ENCODE measurements at places on chromosomes 6 and 20. TPM values are rescaled to one million over a fixed set of nuclear protein-coding genes. Genes with fewer than 3 reads are reported as not detected.
A peak's percentile ranks its signal among the peaks of the same experiment; 100 is the strongest.

- H3K27me3 ChIP-seq, result no peaks in the 10 kb centered on the region
- H3K4me3 ChIP-seq, result no peak overlapping the region
- DNase-seq, result no peak
- H3K36me3 ChIP-seq, result no peaks in the 10 kb centered on the region
Observed at GRCh38 chr6:165268987-165269386, 40.4 kb downstream of the C6orf118 start.

C6orf15 gene
- total RNA-seq, result not detected

DNA sequence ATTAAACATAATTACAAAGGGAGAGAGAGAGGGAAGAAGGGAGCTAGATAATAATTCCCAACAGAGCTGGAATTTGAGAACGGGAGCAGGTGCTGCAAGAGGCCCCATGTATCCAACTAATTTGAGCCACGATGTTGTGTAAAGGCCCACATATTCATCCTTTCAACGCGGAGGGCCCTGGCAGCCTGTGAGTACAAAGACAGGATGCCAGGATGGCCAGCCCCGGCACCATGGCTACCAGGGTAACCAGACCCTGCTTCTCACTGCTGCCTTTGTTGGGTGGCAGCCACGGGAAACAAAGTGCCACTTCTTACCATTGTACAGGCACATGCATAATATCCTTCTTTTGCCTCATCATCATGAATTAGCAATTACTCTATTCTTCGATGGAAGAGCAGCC is 492.0 kb upstream of the NRSN1 start:
- DNase-seq, result no peak
- no peaks in the 10 kb centered on the region for H3K4me1 ChIP-seq
- H3K36me3 ChIP-seq, result no peaks in the 10 kb centered on the region

GCM1 gene
- total RNA-seq, result not detected

GRCh38 chr20:389220-389619 is 8.7 kb downstream of the TRIB3 start:
- no peaks in the 10 kb centered on the region for H3K36me3 ChIP-seq
- H3K4me3 ChIP-seq, result no peak overlapping the region
- H3K4me1 ChIP-seq, result no peaks in the 10 kb centered on the region
- H3K27ac ChIP-seq, result no peak overlapping the region

- H3K4me1 ChIP-seq, result peaks cover 10% of the 10 kb centered on the region
- H3K36me3 ChIP-seq, result no peaks in the 10 kb centered on the region
- H3K27me3 ChIP-seq, result no peaks in the 10 kb centered on the region
- no peak overlapping the region for H3K4me3 ChIP-seq
- DNase-seq, result no peak
Observed at GRCh38 chr6:34522761-34523160, 33.4 kb downstream of the SPDEF start.

- H3K27ac ChIP-seq, result no peak overlapping the region
- DNase-seq, result no peak
- peaks cover 51% of the 10 kb centered on the region for H3K4me1 ChIP-seq
- no peaks in the 10 kb centered on the region for H3K27me3 ChIP-seq
Observed at GRCh38 chr6:4910037-4910760, 93.6 kb downstream of the RPP40 start.

- H3K36me3 ChIP-seq, result no peaks in the 10 kb centered on the region
- DNase-seq, result no peak
- H3K27ac ChIP-seq, result no peak overlapping the region
- no peak overlapping the region for H3K4me3 ChIP-seq
- H3K27me3 ChIP-seq, result no peaks in the 10 kb centered on the region
Observed at GRCh38 chr6:25928562-25929324, 1.7 kb downstream of the SLC17A2 start.

IL17A gene
- not detected for total RNA-seq

CDSN gene
- total RNA-seq, result not detected

FKBP1A gene
- total RNA-seq, result 27.7 TPM

DNA sequence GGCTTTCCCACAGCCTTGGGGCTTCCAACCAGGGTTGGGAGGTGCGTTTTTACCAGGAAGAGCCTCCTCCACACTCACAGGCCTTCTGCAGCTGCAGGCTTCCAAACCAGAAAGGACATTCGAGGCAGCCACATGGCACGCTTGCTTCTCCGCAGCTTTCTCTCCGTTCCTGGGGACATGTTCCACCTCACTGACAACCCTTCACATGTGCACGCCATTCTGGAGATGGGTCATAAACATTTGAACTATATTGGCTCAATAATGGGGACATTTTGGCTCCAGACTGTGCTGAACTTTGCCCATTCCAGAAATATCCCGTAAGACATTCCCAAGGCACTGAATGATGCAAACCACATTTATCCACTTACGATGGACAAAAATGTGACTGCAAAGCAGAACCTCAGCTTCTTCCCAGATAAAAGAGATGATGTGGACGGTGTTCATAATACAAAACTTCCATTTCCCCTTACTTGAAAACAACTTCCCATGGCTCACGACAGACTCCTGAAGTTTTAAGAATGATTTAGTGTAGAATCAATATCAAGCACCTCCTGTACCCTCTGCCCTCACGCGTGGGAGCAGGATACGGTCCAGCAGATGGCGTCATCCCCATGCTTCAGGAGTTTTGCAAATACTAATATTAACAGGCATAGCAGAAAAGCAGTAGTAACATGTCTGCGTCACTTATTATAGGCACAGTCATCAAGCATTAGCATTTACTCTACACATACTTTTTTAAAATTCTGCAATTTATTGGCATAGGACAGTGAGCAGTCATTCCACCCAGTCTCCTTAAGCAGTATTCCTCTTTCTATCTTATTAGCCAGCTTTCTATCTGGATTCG is 25.4 kb upstream of the FOXF2 start:
- no peak overlapping the region for H3K4me3 ChIP-seq
- H3K4me1 ChIP-seq, result no peaks in the 10 kb centered on the region
- H3K27me3 ChIP-seq, result no peaks in the 10 kb centered on the region
- DNase-seq, result peak; percentile 31
- H3K36me3 ChIP-seq, result no peaks in the 10 kb centered on the region

FOXF2 gene
- total RNA-seq, result 1.2 TPM

DNA sequence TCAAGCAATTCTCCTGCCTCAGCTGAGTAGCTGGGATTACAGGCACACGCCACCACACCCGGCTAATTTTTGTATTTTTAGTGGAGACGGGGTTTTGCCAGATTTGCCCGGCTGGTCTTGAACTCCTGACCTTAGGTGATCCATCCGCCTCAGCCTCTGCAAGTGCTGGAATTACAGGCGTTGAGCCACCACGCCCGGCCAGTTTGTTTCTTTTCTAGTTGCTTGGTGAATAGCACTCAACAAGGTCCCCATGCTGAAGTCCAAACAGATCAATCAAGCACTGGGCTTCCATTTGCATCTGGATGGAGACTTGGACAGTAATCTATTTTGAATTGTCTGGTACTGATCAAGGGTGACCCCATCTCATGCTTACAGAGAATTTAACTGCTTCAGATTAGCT is 108.9 kb upstream of the FOXO3 start:
- DNase-seq, result no peak
- no peaks in the 10 kb centered on the region for H3K36me3 ChIP-seq

- H3K4me3 ChIP-seq, result no peak overlapping the region
- H3K4me1 ChIP-seq, result no peaks in the 10 kb centered on the region
- no peak for DNase-seq
- H3K36me3 ChIP-seq, result no peaks in the 10 kb centered on the region
- H3K27me3 ChIP-seq, result no peaks in the 10 kb centered on the region
Observed at GRCh38 chr6:169807229-169807628, 55.8 kb downstream of the ERMARD start.

DNA sequence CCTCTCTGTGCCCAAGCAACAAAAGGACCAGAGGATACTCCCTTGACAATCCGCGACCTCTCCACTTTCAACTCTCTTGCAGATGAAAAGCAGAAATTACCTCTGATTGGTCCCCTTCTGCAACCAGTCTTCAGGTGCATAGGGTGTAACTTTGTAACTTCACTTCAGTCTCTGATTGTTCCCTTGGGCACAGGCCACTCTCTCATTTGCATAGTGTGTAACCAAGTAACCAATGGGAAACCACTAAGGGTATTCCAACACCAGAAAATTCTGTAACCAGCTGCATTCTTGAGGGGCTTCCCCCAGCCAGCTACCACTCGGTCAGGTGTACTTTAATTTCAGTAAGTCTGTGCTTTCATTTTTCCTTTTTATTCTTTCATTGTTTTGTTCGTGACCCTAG is 4.4 kb upstream of the RAET1L start:
- no peak for DNase-seq
- H3K27ac ChIP-seq, result no peak overlapping the region
- H3K36me3 ChIP-seq, result no peaks in the 10 kb centered on the region
- H3K27me3 ChIP-seq, result peaks cover 12% of the 10 kb centered on the region

DNA sequence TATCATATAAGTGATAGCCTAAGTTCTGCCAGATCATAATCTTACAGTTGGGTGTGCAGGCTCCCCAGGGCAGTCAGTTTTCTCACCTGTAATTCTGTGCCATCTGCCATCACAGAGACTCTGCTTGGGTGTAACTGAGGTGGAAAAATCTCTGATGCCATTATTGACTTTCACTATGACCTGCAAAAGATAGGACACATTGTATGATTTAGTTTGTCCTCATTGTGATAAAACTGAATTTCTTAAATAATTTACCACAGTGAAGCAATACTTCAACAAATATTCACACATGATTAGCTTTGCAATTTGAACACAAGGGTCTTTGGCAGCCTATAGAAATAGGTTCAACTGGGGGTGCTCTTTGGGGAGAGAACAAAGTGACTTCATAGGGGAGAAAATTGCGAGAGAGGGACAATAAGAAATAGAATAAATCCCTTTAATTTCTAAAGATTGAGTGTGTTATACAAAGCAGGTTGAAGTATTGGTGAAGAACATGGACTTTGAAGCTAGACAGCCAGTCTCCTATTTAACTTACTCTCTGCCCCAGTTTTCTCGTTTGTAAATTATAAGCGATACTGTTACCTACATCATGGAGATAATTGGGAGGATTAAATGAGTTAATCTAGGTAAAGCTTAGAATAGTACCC is 27.3 kb downstream of the FAM229B start:
- H3K4me3 ChIP-seq, result no peak overlapping the region
- H3K27me3 ChIP-seq, result no peaks in the 10 kb centered on the region
- no peak overlapping the region for H3K27ac ChIP-seq
- no peak for DNase-seq
- no peaks in the 10 kb centered on the region for H3K36me3 ChIP-seq

DNA sequence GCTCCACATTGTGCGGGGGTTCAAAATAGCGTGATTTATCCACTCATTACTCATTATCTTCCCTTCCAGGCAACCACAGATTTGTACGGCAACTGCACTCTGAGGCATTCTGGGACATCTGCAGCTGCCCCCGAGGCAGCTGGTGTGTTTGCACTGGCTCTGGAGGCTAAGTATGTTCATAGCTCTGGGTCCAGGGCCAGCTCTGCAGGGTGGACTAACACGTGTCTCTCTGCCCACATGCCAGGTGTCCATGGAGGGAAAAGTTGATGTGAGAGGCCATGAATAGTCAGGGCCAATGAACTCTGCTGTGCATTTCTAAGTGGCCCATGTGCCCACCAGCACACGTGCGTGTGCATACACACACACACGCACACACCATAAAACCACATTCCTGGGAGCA is 74.9 kb downstream of the BFSP1 start:
- DNase-seq, result no peak
- H3K4me3 ChIP-seq, result no peak overlapping the region
- H3K27me3 ChIP-seq, result no peaks in the 10 kb centered on the region
- H3K4me1 ChIP-seq, result no peaks in the 10 kb centered on the region
- H3K36me3 ChIP-seq, result no peaks in the 10 kb centered on the region
- no peak overlapping the region for H3K27ac ChIP-seq

GRCh38 chr6:98323605-98324004 is 510.8 kb upstream of the POU3F2 start:
- no peaks in the 10 kb centered on the region for H3K4me1 ChIP-seq
- no peak overlapping the region for H3K27ac ChIP-seq
- H3K4me3 ChIP-seq, result no peak overlapping the region
- no peaks in the 10 kb centered on the region for H3K27me3 ChIP-seq

CST5 gene
- not detected for total RNA-seq

Measured in gastrocnemius medialis (tissue), 4 donors.